Thyroid gland (tissue), 4 donors: ENCODE measurements at places on chromosomes 5 and 9. TPM values are rescaled to one million over a fixed set of nuclear protein-coding genes. Genes with fewer than 3 reads are reported as not detected.

DNA sequence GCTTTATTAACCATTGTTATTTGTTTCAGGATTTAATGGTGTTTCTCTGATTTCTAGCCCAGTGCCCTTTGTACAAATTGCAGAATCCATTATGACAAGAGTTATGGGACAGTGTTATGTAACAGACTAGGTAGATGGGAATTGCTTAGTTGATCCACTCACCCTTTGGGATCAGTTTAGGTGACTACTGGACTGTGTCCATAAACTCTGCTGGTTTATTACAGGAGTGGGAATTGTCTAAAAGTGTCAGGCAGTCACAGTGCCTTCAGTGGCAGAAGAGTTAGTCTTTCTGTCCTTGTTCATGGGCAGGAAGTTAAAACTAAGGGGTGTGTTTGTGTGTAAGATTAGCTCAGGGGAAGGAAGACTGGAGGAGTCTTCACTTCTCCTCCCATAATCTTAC is 29.3 kb downstream of the RCL1 start:
- no peaks in the 10 kb centered on the region for H3K27me3 ChIP-seq
- H3K27ac ChIP-seq = no peak overlapping the region
- DNase-seq = no peak
- H3K4me1 ChIP-seq = peaks cover 5% of the 10 kb centered on the region

DNA sequence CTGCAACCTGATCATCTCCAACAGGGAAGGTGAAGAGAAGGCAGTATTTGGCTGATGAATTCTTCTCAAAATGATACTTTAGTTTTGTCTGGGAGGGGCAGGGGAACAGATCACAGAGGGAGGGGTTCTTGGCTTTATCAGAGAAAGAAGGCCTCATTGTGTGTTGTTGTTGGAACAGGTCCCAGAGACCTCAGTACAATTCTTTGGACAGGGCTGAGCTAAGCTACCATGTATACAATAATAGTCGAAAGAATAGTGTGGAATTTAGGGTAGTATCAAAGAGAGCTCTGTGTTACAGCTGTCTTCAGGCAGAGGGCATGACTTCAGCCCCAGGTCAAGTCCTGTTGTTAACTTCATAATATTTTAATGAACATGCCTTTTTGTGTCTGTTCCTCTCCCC is 39.9 kb downstream of the ARHGAP26 start:
- H3K27ac ChIP-seq = no peak overlapping the region
- peaks cover 12% of the 10 kb centered on the region for H3K4me1 ChIP-seq
- DNase-seq = no peak
- no peak overlapping the region for H3K4me3 ChIP-seq
- no peaks in the 10 kb centered on the region for H3K36me3 ChIP-seq
- no peaks in the 10 kb centered on the region for H3K27me3 ChIP-seq

DNA sequence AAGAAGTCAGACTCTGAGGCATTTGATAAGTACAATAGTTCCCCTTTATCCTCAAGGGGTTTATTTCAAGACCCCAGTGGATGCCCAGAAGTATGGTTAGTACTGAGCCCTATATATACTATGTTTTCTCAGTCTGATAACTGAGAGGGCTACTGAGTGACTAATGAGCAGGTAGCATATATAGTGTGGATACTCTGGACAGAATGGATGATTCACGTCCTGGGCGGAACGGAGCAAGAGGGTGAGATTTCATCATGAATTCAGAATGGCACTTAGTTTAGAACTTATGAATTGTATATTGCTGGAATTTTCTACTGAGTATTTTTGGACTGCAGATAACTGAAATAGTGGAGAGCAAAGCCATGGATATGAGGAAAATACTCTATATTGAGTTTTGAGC is 457.6 kb downstream of the PLK2 start:
- no peak overlapping the region for H3K4me3 ChIP-seq
- no peaks in the 10 kb centered on the region for H3K36me3 ChIP-seq
- no peaks in the 10 kb centered on the region for H3K27me3 ChIP-seq
- no peaks in the 10 kb centered on the region for H3K4me1 ChIP-seq

GRCh38 chr9:26945591-26945990 is 1.5 kb downstream of the PLAA start:
- H3K4me3 ChIP-seq = no peak overlapping the region
- no peak overlapping the region for H3K27ac ChIP-seq
- peaks cover 17% of the 10 kb centered on the region for H3K4me1 ChIP-seq
- no peaks in the 10 kb centered on the region for H3K36me3 ChIP-seq
- no peaks in the 10 kb centered on the region for H3K27me3 ChIP-seq
- DNase-seq = no peak

Gene ENTREP1
- 127 TPM for total RNA-seq

Gene PCDHGB6
- total RNA-seq = 10.4 TPM

Gene PCDHAC2
- total RNA-seq = 5.4 TPM
